Right renal pelvis (tissue), 4 donors: ENCODE measurements at places on chromosomes 4 and X.

- DNase-seq: no peak
Measured at GRCh38 chr4:8830056-8830455, 41.6 kb downstream of the HMX1 start.

- no peak for DNase-seq
Measured at GRCh38 chr4:4533461-4534169, 8.2 kb downstream of the STX18 start.

GRCh38 chrX:33132569-33132968 is 78.8 kb downstream of the DMD start:
- no peak for DNase-seq

GRCh38 chrX:133670383-133670782 is 255.1 kb upstream of the GPC4 start:
- peak; percentile 26 for DNase-seq

DNA sequence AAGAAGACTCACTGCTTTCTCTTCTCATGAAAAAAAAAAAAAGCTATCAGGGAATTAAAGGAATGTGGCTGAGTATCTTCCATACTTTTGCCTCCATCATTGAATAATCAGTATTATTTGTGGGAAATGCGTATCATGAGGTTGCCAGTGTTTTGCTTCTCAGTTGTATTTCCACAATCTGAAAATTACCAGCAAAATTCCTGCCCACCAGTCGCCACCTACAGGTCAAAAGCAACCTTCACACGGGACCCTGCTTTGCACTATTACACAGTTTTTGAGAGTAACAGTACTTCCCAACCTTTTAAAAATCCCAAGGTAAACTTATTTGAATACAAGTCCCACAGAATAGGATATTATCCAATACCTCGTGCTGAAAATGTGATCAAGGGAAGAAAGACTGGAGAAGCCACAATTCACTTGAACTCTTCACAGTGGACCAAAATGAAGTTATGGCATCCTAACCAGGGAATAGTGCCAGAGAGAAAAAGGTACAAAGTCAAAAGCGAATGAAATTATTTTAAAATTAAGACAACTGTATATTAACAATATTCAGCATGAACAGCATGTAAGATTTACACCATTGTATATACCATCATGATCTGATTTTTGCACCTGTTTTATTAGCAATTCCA is 30.4 kb downstream of the PGRMC1 start:
- DNase-seq: no peak
